Psoas muscle (tissue), 8 donors: ENCODE measurements at places on chromosomes 5 and 9. TPM values are rescaled to one million over a fixed set of nuclear protein-coding genes. Genes with fewer than 3 reads are reported as not detected.

- no peak for DNase-seq
These were observed 214.9 kb upstream of the IL12B start for GRCh38 chr5:159545156-159545555.

DNA sequence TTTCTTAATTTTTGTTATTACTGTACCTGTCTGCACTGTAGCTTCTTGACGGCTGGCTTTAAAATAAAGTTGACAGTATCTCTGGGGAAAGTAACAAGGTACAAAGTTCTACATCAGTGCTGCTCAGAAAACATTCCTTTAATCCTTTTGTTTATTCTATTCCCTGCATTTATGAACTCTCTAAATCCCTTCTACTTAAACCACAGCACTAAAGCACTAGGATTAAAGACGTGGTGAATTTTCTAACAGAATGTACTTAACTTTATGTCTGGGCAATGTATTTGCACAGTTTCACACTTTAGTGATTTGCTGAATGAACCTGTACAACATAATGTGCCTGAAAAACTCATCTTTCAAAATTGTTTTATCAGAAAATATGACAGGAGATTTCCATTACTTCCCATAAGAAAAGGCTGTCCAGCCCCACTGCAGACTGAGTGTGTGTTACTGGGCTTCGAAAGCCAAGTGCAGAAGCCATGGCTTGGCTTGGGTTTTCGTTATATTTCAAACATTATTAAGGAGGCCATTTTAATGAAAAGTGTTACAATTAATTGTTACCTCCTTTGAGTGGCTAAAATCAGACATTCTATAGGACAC is 43.8 kb downstream of the LHFPL2 start:
- no peak for DNase-seq

DNA sequence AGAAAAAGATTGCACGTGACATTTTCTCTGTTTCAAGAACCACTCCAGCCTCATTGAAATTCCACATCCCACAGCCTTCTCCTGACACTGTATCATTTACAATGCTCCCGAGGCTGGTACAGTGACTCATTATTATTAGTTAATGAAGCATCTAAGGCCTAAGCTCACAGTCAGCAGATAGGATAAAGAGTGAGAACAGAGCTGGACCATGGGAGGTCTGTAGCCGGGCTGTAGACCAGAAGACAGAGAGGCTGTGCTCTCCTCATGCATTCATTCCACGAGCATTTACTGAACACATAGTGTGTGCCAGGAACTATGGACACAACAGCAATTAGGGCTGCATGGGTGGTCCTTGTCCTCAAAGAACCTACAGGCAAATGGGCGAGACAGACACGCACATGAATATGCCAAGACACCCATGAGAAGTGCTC is 47.3 kb upstream of the GALNT10 start:
- no peak for DNase-seq

Gene ZNF354C
- 3.7 TPM for total RNA-seq

Gene PCDHB2
- total RNA-seq, result 0.88 TPM

GRCh38 chr9:136171009-136171800 is 33.7 kb downstream of the LHX3 start:
- DNase-seq, result no peak

Gene GFI1B
- not detected for total RNA-seq

DNA sequence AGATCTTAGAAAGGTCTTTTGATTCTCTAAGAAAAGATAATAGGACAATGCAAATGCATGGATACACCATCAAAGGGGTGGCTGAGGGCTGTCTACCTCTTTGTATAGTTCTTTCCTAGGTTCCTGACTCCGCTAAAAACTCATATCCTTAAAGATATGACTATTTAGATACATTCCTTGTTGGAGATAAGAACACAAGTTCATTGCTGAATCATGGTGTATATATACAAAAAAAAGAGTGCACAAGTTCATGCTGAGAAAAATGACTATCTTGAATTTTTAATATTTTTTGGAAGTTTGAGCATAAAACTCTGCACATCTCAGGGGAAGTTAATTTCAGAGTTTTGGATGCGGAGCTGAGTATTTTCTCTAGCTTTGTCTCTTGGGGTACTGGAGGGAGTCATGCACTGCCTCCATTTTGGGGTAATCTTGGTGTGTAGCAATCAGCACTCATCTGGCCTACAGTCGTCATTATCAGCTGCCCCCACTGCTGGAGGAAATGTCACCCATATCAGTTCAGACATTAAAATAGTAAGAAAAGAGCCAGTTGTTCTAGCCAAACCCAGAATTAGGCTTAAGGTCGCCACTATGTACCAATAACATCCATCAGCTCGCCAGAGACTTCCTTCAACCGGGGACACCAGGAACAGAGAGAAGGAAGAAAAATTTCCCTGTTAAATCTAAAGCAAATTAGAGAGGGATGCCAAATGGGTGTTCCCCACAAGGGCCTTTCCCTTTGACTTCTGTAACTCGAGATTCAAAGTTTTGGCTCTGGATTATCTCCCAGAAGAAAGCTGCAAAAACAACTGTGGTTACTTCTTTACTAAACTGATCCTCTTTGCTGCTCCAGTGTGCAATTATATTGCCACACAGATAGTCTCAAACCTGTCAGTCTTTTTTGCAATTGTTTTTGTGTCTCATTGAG is 49.0 kb downstream of the PTTG1 start:
- no peak for DNase-seq

Gene ENHO
- 0.64 TPM for total RNA-seq

DNA sequence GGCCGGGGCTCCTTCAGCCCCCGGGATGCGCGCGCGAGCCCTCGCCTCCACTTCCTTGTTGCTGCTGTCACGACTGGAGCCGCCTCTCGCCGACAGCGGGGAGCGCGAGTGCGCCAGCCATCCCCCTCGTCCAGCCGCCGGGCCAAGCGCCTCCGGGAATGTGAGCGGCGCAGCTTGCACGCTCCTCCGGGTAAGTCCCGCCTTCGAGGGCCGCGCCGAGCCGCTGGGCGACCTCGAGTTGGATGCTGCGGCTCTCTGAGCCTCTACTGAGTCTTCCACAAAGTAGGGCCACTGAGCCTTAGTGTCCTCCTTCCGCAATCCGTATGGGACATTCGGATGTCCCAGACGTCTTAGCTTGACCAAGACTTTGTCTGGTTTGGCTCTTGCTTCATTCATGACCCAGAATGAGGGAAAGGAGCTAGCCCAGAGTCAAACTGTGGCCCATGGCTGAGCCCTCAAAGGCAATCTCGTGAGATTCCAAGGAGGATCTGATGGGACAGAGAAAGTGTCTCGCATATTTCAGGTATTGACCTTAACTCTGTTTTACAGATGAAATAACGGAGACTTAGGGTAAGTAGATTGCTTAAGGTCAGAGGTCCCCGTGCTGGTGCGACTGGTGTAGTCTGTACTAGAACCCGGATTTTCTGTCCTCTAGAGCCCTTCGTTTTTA is 586 bp downstream of the HMGXB3 start:
- DNase-seq, result peak; percentile 46

DNA sequence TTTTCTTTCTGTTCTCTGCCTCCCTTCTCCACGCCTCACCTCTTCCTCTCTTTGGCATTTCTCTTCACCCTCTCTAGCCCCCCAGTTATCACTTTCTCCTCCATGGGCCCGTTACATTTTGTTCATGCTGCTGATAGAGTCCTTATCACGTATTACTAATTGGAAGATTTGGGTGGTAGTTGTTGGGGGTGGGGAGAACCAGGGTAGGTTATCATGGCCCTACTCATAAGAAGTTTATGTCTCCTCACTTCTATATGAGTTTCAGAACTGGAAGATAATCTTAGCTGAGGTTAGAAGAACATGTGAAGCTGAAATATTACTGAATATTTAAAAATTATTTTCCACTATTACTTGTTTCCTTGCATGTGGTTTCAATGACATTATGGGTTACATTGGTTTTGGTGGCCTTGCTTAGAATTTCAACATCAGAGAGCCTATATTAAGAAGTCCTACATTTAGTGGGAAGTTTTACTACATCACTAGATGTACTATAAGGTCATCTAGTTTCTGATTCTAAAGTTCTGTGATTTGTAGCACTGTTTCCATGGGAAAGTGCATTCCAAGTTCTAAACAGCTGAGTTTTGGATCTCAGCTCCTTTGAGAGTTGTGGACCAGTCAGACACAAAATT is 36.8 kb downstream of the PIP5K1B start:
- no peak for DNase-seq

- no peak for DNase-seq
These were observed 19.8 kb upstream of the IQGAP2 start for GRCh38 chr5:76383126-76383832.

DNA sequence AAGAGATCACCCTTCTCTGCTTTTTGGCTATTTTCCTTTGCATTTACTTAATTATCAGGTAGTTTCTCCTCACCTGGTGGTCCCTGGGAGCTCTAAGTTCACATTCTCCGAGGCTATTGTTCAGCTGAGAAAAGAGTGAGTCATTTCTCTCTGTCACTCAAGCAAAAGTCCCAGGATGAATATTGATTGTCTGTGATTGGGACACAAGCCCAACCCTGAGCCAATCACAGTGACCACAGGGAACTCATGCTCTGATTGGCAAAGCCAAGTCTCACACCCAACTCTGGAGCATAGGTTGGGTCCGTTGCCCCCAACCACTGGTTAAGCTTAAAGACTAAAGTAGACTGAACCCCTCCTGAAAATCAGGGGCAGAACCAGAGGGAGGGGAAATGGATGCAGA is 27.8 kb upstream of the FAT2 start:
- DNase-seq, result no peak

Gene KIF24
- 0.54 TPM for total RNA-seq

Gene CCL21
- 1.3 TPM for total RNA-seq

GRCh38 chr5:87127426-87127825 is 140.3 kb upstream of the RASA1 start:
- no peak for DNase-seq

Gene TIMD4
- total RNA-seq, result not detected

Gene ZBED3
- 2.3 TPM for total RNA-seq

DNA sequence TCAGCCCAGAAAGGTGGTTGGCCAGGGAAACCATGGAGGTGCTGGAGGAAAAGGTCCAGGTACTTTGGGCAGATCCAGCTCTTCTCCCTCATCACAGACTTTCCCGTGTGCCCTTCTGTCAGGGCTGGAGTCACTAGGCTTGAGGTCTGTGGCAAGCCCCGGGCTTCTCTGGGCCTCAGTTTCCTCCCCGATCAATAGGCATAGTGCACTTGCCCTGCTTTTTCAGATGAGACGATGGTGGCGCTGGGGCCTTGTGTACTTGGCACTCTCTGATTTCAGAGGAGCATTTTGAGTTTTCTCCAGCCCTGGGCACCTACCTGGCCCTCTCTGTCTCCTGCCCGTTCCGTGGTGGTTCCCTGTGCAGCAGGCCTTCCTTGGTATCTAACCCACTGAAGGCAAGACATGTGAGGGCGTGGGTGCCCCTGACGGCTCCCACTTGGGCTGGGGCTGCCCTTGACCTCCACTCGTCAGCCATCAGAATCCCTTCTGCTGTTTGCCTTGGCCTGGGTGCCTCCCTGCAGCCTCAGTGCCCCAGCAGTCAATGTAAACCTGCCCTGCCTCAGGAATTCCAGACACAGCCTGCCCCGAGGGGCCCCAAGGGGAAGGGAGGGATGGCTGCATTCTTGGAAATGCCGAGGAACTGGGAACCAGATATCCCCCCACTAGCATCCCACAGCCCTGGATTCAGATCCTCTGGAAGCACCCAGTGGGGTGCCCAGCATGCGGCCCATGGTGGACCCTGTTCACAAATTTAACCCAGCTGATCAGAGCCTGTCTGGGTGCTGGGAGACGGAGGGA is 66.3 kb upstream of the COL5A1 start:
- DNase-seq, result no peak

DNA sequence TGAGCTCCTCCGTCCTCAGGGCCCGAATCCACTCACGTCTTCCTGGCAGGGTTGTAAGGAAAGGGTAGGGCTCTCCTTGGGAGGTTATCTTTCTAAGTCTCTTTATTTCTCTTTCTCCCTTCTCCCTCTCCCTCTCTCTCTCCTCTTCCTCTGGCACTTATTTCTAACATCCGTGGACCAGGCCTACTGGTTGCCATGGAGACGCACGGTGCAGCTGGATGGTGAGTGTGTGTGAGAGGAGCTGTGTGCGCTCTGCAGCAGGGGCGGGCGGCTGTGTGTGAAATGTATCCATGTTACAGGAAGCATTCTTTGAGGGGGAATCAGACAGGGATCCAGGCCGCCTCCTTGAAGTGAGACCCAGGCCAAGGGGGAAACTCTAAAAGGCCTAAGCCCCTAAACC is 32.2 kb downstream of the PCDH1 start:
- DNase-seq, result no peak

DNA sequence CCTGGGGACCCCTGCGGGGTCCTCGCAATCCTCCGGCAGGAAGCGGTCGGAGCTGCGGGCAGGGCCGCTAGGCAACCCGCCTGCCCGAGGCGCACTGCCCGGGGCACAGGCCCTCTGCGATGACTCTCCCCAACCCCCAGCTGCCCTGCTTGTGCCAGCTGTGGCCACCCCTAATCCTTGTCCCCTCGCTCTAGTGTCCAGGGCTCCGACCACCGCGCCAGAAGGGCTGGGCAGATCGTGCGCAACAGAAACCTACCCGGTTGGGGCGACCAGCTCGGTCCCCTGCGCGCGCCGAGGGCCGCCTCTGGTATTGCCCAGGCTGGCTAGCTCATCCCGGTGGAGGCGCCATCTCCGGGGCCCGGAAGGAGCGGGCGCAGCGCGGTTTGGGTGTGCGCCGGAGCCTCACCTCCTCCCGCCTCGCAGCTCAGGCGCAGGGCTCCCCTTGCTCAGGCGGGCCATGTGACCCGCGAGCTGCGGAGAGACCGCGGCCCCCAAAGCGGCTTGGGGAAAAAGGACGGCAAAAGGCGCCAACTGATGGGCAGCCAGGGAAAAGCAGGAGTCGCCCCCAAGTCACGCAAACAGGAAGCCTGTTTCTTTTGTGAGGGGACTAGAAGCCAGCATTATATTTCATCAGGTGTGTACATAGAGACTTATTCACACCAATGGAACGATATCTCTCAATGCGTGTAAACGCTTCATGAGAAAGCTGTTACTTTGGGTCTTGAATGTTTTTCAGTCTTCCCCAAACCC is 46.8 kb upstream of the RNF20 start:
- DNase-seq, result peak; percentile 75

Gene GPR151
- not detected for total RNA-seq

DNA sequence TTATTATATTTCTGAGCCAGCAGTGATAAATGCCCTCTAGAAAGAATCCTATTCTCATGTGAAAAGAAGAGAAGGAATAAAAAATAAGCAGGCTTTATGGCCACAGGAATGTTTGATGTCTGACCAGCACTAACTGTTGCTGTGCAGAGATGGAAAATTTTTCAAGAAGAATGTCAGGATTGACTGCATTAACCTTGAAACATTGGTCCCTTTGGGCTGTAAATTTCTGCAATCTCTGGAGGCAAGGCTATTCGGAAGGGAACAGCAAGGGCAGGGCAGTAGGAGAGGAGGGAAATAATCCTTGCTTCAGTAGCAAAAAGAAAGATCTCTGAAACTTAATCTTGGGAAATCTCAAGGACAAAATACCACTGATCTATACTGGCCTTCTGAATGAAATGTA is 415.2 kb downstream of the DNAH5 start:
- no peak for DNase-seq

GRCh38 chr9:91522481-91522880 is 98.8 kb upstream of the NFIL3 start:
- no peak for DNase-seq

DNA sequence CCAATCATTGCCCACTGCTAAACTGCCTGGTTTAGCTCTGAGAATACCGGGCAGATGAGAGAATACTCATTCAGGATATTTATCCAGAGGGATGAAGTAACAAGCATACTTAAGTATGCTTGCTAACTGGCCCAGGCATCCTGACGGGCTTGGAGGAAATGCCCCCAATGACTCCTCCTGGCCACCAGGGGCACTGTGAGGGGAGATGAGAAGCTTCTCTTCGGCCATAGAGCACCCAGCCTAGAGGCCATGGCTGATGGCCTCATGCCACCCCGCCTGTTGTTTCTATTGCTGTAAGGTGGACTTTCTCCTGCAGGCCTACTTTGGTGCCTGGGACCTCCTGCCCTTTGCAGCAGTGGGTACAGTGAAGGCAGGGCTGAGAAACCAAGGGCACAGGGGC is 134.5 kb upstream of the FSTL4 start:
- DNase-seq, result no peak

Gene ADAMTS6
- total RNA-seq, result 0.24 TPM
